ENCODE measurements at places on chromosomes 5 and 9.

GRCh38 chr9:70403166-70403565 is 11.3 kb downstream of the KLF9 start:
- no peak for DNase-seq

GRCh38 chr9:134163371-134164196 is 780 bp downstream of the RNU6ATAC start:
- peak; percentile 22 for DNase-seq

DNA sequence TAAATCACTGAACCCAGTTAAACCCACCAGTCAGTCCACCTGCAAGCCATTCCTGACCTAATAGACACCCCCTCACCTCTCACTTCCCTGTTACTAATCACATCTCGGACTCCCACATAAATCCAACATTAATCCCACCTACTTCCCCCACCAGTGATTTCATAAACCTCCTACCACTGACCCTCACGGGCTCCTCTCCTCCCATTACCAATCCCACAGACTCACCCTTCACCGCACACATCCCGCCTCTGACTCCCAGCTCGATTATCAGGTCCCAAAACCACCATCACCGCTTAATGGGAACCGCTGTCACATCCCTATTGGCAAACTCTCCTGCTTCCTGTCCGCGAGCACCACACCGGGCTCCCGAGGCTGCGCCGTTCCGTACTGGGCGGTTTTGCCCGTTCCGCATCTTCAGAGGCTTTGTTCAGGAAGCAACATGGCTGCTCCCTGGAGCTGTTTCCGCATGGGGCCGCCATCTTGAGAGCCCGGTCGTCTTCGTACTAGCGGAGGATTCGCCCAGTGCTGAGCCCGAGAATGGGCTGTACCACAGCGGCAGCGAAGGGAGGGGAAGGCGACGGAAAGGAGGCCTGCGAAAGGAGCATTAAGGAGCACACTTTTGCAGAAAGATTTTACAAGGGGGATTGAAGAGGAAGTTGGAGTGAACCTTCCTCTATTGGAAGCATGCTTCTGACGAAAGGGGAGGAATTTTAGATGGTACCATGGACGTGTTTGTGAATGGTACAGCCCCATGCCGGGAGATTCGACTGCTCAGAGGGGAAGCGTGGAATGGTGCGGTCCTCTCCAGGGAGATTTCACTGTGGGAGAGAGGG is at the start of gene ZNF300:
Gene ZNF300 (minus strand): TSS at position 502 of the 833 bp plus-strand sequence. CDS start 1,825 bp downstream, outside the sequence.
- DNase-seq: peak; percentile 93

- no peak for DNase-seq
These were observed 736 bp upstream of the HSD17B4 start for GRCh38 chr5:119451561-119451960.

- peak; percentile 65 for DNase-seq
These were observed 26.0 kb downstream of the SKP2 start for GRCh38 chr5:36177715-36178523.

- DNase-seq: no peak
These were observed 57.3 kb upstream of the HSPB3 start for GRCh38 chr5:54398191-54398590.

DNA sequence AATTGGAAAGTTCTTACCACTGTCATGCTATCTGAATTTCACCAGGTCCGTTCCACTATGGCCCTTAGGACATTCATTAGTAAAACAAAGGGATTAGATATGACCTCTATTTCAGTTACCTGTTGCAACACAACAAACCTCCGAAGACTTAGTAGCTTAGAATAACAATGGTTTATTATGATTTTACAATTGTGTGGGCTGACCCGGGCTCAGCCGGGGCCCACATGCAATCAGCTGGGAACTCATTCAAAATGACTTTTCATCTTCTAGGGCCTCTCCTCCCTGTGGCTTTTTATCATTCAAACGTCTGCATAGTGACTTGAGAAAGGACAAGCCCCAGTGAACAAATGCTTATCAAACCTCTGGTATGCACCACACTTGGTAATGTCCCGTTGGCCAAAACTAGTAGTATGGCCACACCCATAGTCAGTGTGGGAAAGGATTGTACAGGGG is 2.3 kb upstream of the FBXW11 start:
- DNase-seq: no peak

- DNase-seq: peak; percentile 61
These were observed 1.8 kb downstream of the CAVIN4 start for GRCh38 chr9:100579665-100580064.

DNA sequence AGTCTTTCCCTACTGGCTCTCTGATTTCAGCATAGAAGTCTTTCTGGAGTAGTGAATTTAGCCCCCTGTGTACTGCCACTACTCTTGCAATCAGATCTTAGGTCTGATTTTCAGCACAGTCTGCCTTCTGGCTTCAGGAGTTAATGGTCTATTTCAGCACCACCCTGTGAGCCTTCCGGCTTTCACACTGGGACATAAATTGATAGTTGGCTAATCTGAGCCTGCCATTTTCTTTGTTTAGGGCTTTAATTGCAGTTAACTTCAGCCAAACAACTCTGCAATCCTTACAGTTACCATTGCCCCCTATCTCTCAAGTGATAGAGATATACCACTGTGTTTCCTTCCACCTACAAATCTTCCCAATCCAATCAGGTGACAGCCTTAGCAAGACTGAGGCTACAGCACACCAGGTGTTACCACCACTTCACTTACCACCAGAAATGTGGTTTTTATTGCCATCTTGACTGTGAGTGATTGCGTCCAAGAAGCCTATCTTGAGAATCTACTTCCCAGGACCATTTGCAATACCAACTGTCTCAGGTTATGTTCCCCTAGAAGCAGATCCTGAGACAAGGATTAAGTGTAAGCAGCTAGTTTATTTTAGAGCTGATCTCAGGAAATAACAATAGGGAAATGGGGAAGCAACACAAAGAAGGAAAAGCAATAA is 51.9 kb upstream of the NEK6 start:
- no peak for DNase-seq

GRCh38 chr9:18928711-18929110 is 104.3 kb downstream of the SAXO1 start:
- peak; percentile 81 for DNase-seq

DNA sequence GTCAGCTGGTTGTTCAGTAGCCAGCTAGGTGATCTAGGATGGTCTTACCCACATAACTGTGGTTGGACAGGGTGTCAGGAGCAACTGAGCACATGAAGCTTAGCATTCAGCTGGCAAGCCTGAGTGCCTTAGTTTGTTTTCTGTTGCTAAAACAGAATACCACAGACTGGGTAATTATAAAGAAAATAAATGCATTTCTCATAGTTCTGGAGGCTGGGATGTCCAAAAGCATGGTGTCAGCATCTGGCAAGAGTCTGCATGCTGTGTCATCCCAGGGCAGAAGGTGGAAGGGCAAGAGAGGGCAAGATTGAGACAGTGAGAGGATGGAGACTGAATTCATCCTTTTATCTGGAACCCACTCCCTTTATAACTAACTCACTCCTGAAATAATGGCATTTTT is 921.5 kb downstream of the TLE4 start:
- no peak for DNase-seq

DNA sequence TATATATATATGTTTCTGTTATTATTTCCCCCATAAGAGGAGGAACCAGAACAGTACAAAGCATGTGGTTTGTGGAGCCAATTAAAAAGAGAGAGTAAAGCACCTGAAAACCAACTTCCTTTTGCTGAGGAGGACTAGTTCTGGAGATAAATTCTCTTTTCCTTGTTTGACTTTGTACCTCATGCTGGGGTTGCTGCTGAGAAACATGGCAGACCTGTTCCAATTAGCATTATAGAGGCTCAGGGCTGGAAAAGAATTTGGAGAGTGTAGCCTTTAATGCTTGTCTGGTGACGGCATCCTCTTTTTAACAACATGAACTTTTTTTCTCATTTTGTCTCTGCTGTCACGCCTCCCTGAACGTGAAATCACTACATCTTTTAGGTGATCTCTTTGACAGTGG is 32.8 kb upstream of the NMUR2 start:
- DNase-seq: no peak

DNA sequence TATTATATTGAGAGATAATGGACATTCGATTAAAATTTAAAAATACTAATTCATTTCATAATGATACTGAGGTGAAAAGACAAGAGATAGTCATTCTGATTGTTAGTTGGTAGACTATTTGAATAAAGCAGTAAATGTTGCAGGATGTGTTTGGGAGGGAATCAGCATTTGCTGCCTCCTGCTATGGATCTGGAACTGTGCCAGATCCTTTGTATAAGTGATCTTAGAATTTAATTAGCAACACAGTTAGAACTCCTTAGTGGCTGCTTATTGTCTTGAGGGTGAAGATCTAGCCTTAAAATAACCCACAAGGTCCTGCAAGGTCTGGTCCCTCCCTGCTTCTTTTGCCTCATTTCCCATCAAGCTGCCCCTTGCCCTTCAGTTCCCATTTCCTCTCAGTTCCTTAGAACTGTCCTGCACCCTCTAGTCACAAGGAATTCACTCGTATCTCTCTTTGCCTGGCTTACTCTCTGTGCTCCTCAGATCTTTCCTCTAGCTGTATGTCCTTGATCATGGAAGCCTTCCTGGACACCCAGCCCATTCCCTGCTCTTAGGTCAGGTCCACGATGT is 12.5 kb downstream of the LECT2 start:
- no peak for DNase-seq

- no peak for DNase-seq
These were observed 37.0 kb downstream of the TRIM32 start for GRCh38 chr9:116724123-116724522.

GRCh38 chr5:52864371-52864770 is 76.7 kb downstream of the ITGA1 start:
- DNase-seq: peak; percentile 76

GRCh38 chr5:355958-356357 is 34.4 kb downstream of the AHRR start:
- no peak for DNase-seq

DNA sequence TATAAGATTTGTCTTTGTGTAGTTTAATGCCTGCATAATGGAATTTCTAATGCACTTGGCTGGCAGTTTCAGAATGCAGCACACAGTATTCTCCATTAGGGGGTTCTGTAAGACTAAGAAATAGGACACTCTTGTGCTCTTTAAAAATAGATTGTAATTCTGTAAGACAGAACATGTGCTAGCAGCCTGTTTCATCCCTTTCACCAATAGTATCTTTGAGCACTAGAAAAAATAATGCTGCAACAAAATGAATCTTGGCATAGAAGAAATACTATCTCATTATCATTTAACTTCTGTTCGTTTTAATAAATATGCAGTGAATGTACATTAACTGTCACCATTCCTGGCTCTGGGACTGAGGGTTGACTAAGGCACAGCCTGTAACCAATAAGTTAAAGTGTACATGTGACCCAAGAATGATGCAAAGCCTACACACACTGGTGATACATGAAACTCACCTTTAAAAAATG is 23.8 kb upstream of the ZNF622 start:
- peak; percentile 64 for DNase-seq

- DNase-seq: peak; percentile 77
These were observed 22.9 kb downstream of the RGMB start for GRCh38 chr5:98796197-98796972.

DNA sequence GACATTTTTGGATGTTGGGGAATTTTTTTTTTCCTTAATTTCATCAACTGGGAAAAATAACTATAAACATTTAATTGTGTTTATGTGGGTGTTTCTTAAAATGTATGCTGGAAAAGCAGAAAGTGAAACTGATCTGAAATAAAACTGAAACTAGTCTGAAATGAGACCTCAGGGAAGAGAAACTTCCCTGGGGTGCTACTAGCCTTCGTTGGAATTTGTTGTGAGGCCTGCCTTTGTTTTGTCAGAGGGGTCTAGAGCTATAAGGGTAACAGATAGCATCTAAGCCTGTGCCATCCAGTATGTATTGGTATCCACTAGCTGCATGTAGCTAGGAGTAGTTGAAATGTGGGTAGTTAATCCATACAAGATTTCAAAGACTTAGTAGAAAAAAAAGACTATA is 10.4 kb downstream of the ZNF618 start:
- peak; percentile 23 for DNase-seq

GRCh38 chr5:176192094-176192721 is 46.0 kb upstream of the SIMC1 start:
- DNase-seq: no peak

DNA sequence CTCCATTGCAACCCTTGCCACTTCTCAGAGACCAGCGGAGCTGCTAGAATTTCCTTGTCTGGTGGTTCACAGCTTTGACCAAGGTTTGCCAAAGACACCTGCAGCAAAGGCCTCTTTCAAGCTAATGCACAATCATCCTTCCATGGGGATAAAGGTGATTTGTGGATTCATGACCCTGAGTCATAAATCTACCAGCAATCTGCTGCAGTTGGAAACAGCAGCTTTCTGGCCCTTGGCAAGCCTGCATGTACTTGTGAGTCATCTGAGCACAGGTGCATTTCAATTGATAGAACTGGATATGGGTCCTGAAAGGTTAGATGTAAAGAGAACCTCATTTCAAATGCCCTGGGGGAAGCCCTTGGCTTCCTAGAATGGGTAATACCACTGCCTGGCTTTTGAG is 21.6 kb upstream of the TCF7 start:
- DNase-seq: peak; percentile 22

GRCh38 chr5:132419502-132420468 is 50.3 kb downstream of the SLC22A5 start:
- DNase-seq: peak; percentile 72

DNA sequence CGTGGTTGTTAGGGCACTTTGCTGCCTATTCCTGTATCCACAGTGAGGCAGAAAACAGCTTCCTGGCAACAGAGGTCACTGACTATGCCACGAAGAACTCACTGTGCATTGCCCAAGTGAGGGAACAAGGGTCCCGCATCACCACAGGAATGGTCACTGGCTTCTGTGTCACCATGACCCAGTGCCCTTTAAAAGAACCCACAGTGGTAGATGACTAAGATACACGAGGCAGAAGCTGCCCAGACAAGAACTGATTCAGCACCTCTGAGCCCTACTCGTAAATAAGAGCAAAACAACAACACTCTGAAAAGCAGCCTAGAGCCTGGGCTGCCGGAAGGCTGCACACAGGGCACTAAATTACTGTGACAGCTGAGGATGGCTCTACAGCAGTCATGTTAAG is 236.6 kb upstream of the RASEF start:
- DNase-seq: no peak

- no peak for DNase-seq
These were observed 102.9 kb upstream of the FSTL4 start for GRCh38 chr5:133715216-133715615.

DNA sequence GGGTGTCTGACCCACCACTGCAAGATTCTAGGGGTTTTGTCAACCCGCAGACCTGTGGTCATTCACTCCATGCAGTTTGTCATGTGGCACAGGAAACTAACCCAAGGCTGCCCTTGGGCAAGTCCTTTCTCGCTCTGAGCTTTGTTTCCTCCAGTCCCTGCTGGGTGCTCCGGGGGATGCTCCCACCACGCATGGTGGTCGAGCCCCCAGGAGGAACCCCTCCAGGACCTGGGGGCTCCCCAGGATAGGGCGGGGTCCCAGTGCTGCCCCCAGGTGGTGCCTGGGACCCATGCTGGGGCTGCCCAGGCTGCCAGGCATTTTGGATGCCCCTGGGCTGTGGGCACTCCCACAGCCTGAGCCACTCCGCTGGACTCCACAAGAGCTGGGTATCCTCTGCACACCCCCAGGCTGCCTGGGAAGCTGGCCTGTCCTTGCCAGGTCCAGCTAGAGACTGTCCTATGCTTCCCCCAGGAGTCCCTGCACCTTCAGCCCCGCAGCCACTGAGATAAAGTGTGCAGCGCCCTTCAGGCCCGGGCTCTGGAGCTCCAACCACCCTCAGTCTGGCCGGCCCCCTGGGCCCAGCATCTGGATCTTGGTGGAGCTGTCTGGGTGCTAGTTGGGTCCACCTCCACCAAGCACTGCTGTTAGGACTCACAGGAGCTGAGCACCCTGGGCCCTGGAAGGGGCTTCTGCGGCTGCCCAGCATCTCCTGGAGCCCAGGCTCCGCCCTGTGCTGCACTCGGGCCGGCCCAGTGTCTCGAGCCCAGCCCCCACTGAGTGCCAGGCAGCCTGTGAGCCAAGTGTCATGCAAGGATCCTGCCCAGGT is 104.3 kb downstream of the PHF2 start:
- DNase-seq: no peak

All from IMR-90 (cell line).